Foreskin keratinocyte (primary cell): ENCODE measurements at places on chromosomes 3 and 15.

- peak; percentile 70 for DNase-seq
Measured at GRCh38 chr3:24145981-24146822, 201.1 kb downstream of the NR1D2 start.

DNA sequence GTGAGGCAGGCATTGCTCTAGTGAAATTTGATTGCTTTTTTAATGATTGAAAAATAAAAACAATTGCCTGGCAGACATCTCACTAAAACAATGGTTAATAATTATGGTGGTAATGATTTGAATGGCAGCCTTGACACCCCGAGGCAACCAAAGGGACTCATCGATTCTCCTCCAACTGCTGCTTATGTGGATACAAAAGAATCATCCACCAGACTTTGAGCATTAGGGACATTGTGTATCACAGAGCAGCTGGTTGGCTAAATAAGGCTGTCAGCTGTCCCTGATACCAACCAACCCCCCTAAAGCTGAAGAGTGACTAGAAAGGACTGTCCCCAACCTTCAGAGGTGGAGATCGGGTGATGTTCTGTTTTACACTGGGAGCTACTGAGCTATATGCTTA lies 1.7 kb upstream of the CD47 start:
- DNase-seq, result no peak

GRCh38 chr3:61771976-61772375 lies 210.6 kb downstream of the PTPRG start:
- no peak for DNase-seq

- no peak for DNase-seq
Measured at GRCh38 chr15:74784426-74785193, 2.7 kb downstream of the CSK start.

- DNase-seq, result peak; percentile 78
Measured at GRCh38 chr3:156770699-156771414, 55.3 kb upstream of the LEKR1 start.

- no peak for DNase-seq
Measured at GRCh38 chr3:129333891-129334290, 55.2 kb downstream of the HMCES start.

GRCh38 chr3:149783576-149783975 lies 8.8 kb downstream of the ANKUB1 start:
- DNase-seq, result peak; percentile 86

DNA sequence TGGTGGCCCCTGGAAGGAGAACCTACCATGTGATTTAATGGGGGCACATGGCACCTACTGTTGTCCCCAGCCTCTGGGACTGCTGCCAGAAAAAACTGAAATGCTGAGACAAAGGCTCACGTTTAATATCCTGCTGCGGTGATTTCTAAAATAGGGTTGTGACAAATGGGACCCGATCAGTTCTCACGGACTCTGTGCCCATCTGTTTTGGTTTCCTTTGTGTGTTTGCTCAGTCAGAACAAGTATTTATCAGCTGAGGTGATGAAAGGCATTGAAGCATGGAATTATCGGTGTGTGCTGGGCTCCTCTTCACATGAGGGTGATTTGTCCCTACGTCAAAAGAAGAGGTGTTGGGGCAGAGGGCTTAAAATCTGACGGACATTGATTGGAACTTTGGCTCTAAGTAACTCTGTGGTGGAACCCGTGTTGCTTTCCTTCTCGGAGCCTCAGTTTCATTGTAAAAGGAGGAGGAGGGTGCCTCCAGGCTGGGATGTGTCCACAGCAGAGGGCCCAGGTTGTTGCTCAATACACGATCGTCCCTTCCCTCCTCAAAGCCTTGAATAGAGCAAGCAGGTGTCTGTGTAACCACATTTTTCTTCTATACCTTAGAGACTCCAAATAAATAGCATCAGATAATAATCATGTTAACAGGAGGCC lies 283.3 kb upstream of the RGMA start:
- no peak for DNase-seq

- DNase-seq, result no peak
Measured at GRCh38 chr3:55903680-55904079, 416.6 kb upstream of the WNT5A start.

DNA sequence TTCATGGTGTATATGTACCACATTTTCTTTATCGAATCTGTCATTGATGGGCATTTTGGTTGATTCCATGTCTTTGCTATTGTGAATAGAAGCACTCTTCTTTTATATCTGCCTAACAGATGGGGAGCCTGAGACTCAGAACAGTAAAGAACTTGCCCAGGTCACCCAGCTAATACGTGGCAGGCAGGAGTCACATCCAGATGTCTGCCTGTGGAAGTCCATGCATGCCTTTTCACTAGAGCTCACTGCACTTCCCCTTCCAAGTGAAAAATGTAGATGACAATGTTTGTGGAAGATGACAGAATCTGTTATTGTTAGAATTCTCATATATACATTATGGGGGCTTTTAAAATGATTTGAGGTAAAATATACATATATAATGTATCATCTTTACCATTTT lies 165.0 kb downstream of the PDZRN3 start:
- no peak for DNase-seq

GRCh38 chr15:83283813-83284558 lies 478 bp downstream of the BNC1 start:
- no peak for DNase-seq

DNA sequence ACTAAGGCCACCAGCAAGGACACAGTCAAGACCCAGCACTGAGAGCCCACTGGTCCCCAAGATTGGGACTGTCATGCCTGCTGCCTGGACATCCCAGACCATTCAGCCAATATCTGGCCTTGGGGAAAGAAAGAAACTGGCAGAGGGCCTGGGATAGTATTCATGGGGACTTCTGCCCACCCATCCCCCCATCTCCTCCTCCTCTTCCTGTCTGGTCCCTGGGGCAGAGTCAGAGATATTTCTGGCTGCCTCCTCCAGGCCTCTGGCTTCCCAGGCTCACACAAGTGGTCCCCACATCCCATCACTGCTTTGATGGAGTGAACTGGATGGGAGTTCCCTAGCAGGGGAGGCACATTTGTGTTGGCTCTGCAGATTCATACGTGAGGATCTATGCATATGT lies 4.2 kb upstream of the RASL12 start:
- no peak for DNase-seq
